Stimulated activated CD8-positive, alpha-beta memory T cell treated with anti-CD3 and anti-CD28 coated beads, Interleukin-4, amount 100 ng/mL, for 4 hours (primary cell): ENCODE measurements at places on chromosomes 3 and 15.

DNA sequence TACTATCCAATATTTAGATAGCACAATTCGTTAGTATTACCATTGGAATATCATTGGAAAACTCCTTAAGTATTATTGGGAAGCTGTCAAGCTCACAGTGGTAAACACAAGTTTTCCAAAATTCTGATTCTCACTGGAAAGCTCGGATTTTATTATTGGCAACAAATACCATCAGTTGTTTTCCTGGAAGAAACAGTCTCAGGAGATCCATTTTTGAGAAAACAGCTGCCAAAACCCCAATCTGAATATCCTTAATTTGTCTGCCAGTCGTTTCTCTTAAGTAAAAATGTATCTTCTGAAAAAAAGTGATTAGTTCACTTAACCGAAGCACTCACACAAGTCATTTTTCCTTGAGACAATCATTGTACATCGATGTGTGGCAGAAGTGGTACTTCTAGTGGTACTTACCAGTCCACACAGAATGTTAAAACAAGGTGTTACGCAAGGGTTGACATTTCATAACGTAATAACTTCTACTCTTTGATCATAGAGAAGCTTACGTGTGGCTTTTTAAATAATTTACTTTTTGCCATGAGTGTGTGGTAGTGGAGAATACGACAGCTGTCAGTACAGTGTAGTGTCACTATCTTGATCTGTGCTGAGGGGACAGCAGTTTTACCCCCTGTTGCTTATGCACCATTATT is 74.9 kb downstream of the FAM43A start:
- no peak for DNase-seq

DNA sequence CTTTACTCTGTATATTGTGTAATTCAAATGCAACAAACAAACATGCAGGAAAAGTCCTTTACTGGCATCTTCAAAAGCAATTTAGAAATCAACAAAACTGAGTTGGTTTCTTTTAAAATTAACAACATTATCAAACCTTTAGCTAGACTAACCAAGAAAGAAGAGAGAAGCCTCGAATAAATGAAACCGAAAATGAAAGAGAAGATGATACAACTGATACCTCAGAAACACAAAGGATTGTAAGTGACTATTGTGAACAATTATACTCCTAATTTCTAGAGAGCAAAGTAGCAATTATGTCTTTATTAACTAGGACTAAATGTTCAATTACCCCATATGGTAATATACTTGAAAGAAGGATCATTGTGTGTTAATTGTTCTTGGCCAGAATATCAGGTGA is 49.2 kb upstream of the P3H2 start:
- no peak for DNase-seq

- DNase-seq = no peak
Observed at GRCh38 chr3:192397012-192397411, 330.3 kb downstream of the FGF12 start.

DNA sequence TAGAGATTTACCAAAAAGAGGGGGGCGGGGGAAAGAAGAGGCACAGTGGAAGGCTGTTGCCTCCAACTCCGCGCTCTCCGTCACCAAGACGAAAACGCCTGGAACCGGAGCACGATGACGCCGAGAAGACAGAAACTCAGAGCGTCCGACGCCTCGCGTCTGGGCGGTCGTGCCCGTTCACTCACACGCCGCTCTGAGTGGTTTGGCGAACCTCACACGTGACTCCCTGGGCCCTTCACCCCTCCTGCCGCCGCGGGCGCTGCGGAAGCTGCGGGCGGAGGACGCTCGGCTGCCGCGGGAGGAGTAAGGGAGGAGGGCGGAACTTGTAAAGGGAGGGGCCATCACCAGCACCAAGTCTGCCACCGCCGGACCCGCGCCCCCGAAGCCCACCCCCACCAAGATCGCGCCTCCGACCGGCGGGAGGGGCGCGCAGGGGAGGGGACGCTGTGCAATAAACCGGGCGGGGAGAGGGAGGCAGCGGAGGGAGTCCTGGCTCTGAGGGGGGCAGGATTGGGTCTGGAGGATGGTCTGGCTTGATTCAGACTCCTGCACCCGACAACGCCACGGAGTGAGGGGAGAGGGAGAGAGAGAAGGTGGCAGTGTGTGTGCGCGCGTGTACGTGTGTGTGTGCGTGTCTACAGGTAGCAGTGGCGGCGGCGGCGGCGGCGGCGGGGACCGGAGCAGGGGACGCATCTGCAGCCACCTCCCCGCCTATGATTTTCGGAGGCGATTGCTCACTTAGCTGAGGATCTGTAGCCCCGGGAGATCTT is 1.9 kb upstream of the NLGN1 start:
- peak; percentile 7 for DNase-seq

GRCh38 chr15:41603941-41604911 is 45.2 kb downstream of the TYRO3 start:
- DNase-seq = no peak
